GM10248 (cell line): ENCODE measurements at places on chromosomes 3 and 15.

GRCh38 chr3:107426223-107426622 lies 49.0 kb downstream of the CCDC54 start:
- no peak for DNase-seq

GRCh38 chr3:138600100-138600745 lies 6.2 kb upstream of the CEP70 start:
- no peak for DNase-seq

- no peak for DNase-seq
Observed at GRCh38 chr3:24661175-24661584, 166.5 kb upstream of the THRB start.

DNA sequence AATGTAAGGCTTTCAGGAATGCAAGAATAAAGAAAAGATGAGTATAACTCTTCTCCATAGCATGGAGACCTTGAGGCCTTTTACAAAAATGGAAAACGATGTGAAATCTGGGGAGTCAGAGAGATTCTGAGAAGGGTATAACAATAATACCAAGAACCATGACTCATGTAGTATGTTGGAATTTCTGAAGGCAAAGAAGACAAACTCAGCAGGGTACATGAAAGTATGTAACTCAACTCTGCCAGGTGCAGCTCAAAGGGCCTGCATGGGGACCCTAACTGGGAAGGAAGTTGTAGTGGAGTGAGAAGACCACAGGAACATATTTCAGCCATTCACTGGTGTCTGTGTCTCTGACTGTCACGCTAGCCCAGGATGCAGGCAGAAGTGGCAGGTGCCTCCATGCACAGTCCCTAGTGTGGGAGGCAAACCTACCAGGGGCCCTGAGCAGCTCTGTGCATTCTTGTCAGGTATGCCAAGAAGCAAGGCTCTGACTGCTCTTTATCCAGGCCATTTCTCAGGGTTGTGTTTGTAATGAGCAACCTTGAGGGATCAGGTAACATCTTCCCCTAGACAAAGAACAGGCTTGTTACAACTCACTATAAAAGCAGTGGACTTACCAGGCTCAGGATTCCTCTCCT lies 57.2 kb downstream of the GPR156 start:
- no peak for DNase-seq

DNA sequence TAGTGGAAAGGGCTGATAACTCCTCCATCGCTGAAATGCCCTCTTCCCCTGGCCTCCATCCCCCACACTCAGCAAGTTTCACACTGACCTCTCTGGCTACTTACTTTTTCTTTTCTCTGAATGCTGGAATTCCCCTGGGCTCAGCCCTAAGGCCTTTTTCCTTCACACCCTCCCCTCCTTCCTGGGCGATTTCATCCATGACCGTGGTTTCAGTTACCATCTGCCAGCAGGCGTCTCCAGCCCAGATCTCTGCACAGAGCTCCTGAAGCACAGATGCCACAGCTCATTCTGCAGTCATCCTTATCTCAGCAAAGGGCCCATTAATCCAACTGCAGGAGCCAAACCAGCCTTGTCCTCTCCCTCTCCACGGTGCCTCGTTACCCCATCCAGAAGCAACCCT lies 114.0 kb downstream of the RFTN1 start:
- no peak for DNase-seq

DNA sequence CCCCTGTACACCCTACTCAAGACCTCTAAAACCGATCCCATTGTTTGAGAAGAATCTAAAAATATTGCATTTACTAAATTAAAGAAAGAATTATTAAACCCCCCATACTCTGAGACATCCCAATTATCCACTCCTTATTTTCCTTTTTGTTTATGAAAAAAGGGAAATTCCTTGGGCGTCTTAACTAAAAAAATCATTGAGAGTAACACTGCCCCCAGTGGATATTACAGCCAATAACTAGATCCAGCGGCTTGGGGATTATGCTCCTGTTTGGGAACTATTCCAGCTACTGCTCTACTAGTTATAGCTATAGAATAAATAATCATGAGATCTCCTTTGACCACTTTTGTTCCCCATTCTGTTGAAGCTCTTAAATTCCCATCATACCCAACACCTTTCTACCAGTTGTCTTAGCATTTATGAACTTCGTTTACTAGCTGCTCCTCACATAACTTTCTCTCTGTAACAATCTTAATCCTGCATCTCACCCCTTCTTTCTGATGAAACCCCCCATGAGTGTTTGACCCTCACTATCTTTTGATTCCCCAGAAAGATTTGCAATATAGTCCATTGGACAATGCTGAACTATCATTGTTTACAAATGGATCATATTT lies 12.7 kb upstream of the CFAP91 start:
- DNase-seq: no peak

- no peak for DNase-seq
Observed at GRCh38 chr3:192637803-192638202, 89.5 kb downstream of the FGF12 start.

DNA sequence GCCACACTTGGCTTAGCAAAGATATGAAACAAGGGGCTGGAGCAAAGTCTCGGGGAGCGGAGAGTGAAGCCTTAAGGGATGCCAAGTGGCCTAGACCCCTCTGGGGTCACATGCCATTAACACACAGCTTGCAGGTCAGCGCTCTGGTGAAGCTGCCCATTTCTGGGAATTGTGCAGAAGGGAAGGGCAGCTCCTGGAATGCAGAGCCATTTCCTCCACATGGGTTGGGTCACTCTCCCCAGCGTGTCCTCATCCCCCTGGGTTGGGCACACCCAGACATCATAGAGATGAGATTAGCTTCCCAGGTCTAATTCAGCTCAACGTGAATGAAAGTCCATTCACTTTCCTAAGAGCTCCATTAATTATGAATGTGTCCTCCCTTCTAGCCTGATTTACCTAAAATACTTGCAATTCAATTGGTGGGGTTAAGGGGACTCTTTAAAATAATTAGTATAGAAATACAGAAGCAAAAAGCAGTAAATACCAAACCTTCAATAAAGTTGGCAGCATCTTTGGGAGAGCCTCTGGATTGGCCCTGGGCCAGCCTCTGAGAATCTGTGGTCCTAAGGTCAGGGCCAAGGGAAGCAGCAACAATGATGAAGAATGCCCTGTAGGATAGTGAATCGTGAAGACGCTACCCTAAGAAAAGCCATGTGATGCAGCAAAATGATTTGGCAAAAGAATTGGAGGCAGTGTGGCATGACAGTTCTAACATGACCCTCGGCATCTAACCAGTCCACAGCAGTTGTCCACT lies 17.8 kb downstream of the MRAS start:
- no peak for DNase-seq

DNA sequence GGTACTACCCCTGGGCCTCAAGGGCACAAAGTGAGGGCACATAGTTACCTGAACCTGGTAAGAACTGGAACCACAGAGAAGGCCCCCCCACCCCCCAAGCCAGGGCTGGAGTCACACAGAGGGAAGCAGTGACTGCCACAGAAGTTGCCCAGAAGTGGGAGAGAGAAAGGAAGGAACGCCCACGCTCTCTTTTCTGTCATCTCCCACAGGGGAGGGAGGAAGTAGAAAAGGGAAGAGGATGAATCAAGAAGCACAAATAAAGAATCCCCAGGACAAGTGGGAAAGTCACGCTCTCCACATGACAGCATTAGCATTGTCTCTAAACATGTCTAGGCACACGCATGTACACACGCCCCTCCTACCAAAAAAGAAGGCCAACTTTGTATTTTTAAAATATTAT lies 114.7 kb upstream of the FRMD4B start:
- no peak for DNase-seq

DNA sequence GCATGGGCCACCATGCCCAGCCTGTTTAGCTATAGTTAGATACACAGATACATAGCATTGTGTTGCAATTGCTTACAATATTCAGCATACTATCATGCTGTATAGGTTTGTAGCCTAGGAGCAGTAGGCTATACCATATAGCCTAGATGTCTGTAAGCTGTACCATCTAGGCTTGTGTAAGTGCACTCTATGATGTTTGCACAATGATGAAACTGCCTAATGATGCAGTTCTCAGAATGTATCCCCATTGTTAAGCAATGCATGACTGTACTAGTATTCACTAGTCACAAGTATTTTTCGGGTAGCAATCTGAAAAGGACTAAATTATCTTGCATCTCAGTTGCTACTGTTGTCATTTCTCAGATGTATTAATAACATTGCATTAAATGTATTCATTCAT lies 16.0 kb downstream of the PIGB start:
- no peak for DNase-seq

GRCh38 chr15:85116925-85117646 lies 135.4 kb downstream of the PDE8A start:
- peak; percentile 47 for DNase-seq

DNA sequence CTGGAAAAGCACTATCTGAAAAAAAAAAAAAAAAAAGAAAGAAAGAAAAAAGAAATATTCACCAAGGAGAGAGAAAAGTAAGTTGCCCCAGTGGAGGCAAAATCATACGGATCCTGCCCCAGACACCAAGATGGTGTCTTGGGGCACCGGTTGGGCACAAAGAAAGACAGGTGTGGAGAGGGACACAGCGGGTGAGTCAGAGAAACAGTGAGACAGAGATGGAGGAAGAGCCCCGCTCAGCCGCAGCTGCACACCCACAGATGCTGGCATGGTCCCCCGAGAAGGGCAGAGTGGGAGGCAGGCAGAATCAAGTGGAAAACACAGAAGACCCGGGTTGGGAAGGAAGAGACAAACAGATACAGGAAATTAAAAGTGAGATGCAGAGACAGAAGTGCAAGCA lies 129.7 kb upstream of the SMAD3 start:
- DNase-seq: no peak
